NCI-H1436 treated with DMSO at 0.1 percent for 48 hours (cell line): ENCODE measurements at places on chromosomes 13 and 19.
A peak's percentile ranks its signal among the peaks of the same experiment; 100 is the strongest.

GRCh38 chr13:91539286-91540157 is 141.1 kb downstream of the GPC5 start:
- no peak for DNase-seq

DNA sequence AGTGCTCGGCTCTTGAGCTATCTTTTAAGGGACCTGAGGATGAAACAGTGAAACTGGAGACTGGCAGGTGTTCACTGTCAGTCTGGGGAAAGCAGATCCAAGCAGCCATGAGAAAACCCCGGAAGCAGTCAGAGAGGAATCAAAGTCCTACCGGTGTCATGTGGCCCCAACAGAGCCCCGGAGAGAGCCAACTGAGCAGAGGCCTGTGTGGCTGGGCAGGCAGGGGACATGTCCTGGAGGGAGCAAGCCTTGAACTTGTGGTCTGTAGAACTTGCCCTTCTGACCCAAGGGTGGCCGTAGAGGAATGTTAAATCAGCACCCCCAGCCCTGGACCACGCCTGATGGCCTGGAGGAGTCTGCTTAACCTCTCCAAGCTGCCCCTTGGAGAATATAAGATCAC is 113.7 kb upstream of the ZNF507 start:
- no peak for DNase-seq

DNA sequence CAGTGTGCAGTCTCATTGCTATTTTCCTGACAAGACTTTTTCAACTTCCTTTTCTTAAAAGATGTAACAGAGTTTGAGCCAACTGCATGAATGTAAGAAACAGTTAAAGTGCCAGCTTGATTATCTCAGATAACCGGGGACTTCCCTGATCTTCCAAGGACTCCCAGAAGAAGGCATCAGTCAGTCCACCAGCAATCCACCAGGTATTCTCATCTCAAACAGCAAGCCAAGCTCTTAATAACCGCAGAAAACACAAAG is 350.1 kb downstream of the LIG4 start:
- DNase-seq = peak; percentile 25

DNA sequence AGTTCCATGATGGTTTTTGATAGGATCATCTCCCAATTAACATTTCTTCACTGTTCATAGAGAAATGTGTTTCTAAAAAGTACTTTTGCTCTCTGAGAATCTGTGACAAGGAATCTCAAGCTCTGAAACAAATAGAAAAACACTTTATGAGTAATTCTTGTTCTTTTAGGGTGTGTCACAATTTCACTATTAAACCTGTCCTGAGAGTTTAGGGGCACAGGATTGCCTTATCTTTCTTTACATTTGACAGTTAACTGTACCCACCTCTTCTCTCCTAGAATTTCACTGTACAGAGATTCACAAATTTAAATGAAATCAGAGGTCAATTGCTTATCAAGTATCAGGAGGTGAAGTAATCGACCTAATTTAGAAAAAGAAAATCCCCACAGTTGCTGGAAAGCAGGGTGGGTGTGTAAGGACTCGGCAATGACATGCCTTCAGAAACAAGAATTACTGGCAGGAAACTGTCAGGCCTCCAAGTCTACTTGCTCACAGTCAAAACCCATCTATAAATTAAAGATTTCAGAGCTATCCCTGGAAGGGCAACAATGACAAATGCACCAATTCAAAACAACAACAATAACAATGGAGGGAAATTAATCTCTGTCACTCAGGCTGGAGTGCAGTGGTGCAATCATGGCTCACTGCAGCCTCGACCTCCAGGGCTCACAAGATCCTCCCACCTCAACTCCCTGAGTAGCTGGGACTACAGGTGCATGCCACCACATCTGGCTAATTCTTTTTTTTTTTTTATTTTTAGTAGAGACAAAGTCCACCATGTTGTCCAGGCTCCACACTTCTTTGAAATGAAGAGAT is 250.2 kb downstream of the ABCC4 start:
- no peak for DNase-seq

GRCh38 chr19:53985863-53986262 is 5.6 kb upstream of the CACNG6 start:
- DNase-seq = no peak

DNA sequence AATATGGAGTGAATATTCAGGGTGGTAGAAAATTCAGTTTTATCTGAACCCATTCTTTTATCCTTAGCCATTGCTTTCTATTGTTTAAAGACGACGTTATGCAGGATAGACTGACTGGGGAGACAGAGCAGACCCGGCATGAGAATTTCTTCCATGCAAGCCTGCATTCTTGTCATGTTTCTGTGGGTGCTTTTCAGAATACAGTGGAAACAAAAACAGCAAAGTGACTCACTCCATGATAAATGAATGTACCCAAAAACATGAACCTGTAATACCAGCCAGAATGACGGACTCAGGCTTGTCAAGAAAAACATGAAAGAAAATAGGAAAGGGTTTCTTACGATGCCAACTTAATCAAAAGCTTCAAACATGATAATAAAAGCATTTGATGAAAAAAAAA is 924.0 kb downstream of the EFNB2 start:
- DNase-seq = no peak

DNA sequence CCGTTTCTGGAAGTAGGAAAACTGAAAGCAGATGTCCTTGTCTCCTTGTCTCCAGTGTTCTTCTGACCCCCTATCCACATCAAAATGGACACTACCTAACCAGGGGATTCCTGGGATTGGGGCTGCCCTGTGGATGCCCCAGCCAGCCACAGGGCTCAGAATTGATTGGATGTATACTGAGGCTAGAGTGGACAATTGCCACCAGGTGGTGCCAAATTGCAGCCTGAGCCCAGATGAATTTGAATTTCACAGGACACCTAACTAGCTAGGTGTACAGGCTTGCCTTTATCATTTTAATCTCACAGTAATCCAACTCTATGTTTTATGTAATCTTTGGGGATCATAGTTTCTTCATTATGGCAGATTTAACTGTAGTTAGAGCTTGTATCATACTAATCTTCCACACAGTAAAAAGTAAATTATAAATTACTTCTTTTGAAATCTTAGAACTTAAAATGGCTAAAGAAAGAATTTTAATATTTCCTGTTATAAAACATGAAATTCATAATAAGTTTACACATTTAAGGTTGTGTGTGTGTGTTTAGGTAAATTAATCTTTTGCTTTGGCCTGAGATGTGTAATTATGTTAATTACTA is 58.0 kb downstream of the PIBF1 start:
- no peak for DNase-seq

DNA sequence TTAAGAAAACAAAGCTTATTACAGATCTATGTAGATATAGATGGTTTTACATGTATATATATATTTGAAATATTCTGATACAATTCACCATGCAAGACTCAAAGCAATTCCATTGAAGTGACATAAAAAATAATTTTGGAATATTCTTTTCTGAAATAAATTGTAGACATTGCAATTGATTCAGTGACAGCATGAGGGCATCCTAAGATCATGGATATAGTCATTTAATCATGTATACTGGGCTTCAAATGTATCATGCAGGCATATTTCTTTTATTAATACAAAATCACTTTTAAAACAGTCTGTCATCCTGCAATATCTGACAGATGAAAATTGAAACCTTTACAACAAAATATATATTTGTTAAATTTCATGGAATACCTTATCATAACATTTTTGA is 286.7 kb upstream of the SLITRK6 start:
- DNase-seq = no peak

- DNase-seq = no peak
Observed at GRCh38 chr19:8453616-8454015, 8.8 kb downstream of the HNRNPM start.

DNA sequence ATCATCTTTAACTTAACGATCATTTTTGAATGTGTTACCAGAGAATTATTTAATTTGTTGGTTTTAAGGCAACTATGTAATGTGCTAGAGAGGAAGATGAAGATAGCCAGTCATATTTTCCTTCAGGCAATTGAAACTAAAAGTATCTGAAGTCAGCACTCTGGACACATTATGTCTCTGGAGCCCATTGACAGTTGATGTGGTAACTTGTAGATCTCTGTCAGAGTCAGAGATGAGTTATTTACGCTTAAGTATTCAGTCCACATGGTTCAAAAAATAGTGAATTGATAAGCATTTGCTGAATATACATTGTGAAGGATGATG is 2.1 kb downstream of the ZMYM2 start:
- DNase-seq = no peak

DNA sequence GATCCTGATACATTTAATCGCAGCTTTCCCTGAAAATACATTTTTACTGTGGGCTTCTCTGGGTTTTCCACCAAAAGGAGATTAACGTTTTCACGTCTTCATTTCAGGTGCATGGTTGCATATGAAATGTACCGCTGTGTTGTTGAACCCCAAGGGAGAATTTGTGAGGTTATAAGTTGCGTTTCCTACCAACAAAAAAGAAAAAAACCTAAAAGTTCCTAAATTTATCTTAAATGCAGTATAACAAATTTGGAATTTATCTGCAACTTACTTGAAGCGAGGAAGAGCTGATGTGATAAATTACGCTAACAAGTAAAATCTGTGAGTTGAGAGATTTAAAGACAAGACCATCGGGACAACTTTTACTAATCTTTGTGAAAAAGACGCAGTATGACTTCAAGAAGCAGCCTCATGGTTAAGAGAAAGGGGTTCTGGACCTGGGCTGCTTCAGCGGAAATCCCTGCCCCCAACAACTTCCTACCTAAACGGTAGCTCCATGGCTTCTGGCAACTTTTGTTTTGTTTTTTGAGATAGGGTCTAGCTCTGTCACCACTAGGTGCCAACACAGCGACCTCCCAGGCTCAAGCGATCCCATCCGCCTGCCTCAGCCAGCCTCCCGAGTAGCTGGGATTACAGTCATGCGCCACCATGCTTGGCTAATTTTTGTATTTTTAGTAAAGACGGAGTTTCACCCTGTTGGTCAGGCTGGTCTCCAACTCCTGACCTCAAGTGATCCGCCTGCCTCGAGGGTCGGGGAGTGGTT is 958 bp upstream of the OBI1 start:
- no peak for DNase-seq

- no peak for DNase-seq
Observed at GRCh38 chr19:38727306-38727867, 16.9 kb downstream of the CAPN12 start.

- no peak for DNase-seq
Observed at GRCh38 chr13:110319397-110319773, 12.3 kb downstream of the COL4A2 start.

DNA sequence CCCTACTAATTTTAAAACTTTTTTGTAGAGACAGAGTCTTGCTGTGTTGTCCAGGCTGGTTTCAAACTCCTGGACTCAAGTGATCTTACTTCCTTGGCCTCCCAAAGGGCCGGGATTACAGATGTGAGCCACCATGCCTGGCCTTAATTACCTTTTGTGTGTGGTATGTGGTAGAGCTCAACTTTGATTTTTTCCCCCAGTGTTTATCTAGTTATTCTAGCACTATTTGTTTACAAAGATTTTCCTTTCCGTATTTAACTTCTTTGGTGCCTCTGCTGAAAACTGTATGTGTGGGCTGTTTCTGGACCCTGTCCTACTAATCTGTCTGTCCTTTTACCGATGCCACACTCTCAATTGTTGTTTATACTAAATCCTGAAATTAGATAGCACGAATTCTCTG is 9.4 kb upstream of the ERCC5 start:
- DNase-seq = no peak

DNA sequence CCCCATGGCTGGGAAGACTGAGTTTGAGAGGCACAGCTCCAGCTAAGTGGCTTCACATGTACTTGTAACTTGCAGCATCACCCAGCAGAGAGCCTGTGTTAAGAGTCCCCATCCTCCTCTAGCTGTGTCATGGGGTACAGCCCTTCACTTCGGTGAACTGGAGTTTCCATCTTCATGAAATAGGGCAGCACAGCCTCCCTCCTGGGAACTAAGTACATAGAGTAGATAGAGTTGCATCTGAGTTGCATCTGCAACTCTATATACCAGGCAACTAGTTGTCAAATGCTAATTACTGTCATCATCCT is 1.2 kb downstream of the PRDX2 start:
- DNase-seq = no peak

- DNase-seq = no peak
Observed at GRCh38 chr19:55406091-55406825, 1.3 kb downstream of the UBE2S start.

DNA sequence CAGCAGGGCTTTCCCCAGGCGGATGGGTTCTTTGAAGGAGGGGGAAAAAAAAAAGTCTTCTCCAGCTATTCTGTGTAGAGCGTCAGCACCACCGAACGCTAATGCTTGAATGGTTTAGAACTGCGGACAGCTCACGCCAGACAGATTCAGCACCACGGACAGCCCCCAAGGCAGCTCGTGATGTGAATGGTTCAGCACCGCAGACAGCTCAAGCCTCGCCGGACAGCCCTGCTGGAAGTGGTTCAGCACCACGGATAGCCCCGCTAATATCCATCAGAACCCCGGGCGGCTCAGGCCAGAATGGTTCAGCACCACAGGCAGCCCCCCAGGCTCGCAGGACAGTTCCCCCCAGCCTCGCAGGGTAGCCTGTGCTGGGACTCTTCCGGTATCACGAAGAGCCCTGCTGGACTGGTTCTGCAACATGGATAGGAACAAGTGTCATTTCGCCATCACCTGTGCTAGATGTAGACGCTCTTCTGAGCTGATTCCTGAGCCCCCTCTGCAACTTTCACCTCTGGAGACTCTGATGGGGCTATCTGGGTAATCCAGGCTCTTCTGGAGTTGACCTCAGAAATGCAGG is 4.9 kb upstream of the SMIM17 start:
- no peak for DNase-seq

DNA sequence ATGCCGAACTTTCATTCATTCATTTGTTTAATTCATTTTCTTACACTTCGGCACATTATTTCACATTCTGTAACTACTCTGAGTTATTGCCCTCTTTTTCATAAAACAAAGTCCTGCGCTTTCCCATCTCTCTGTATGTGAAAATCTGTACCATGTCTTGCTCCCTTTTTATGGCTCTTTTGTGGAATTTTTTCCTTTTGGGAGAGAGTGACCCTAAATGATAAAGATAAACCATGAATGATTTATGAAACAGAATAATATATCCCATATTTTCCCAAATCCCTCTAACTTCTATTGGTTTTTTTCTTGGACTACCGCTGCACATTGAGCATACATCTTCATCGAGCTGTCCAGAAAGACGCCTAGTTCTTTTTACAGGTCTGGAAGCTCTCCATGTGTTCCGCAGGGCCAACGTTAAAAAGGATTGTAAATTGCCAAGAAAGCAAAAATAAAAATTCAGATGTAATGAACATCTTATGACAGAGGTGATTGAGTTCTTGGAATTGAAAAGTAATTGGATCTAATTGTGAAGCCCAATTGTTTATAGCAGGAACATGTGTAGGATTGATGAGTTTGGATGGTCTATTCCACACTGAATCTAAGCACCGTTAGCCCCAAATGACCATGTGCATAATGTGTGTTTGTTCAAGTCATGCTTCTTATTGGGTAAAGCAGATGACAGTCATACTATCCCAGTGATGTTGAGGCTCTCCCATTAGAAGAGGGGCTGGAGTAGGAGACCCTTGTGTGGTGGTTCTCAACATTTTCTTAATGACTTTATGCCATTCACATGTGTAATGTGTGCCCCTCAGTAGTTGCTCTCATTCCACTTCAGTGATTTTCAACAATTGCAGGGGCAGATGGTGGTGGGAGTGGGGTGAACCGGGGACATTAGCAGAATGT is 378.9 kb downstream of the DLEU7 start:
- DNase-seq = no peak
